Activated CD4-positive, alpha-beta T cell treated with anti-CD3 and anti-CD28 coated beads, Interleukin-2, amount 50 U/mL, for 16 hours (primary cell): ENCODE measurements at places on chromosomes 2 and 18.

DNA sequence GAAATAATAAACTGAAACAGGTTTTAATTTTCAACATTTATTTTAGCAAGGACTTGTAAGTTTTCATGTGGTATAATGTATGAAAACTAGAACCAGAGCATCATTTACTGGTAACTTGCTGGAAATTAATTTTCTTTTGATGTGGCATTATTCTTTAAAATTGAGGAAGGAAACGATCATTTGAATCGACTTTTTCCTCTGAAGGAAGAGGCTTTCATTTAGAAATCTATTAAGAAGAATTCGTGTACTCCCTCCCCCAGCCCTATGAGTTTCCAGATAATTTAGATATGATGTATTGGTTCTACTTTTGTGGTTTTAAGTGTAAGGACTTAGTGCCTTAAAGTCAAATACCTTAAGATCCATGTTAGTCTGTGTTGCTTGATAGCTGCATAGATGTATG, 2.5 kb downstream of the BABAM2 start:
- peak; percentile 34 for DNase-seq

GRCh38 chr2:205261516-205262020, 420.7 kb upstream of the NRP2 start:
- no peak for DNase-seq

GRCh38 chr2:157326698-157327097, 1.1 kb upstream of the ERMN start:
- no peak for DNase-seq

- DNase-seq, result no peak
Measured at GRCh38 chr2:12006850-12007249, 260.4 kb downstream of the LPIN1 start.

GRCh38 chr18:46156843-46157242, 52.7 kb downstream of the HAUS1 start:
- no peak for DNase-seq

DNA sequence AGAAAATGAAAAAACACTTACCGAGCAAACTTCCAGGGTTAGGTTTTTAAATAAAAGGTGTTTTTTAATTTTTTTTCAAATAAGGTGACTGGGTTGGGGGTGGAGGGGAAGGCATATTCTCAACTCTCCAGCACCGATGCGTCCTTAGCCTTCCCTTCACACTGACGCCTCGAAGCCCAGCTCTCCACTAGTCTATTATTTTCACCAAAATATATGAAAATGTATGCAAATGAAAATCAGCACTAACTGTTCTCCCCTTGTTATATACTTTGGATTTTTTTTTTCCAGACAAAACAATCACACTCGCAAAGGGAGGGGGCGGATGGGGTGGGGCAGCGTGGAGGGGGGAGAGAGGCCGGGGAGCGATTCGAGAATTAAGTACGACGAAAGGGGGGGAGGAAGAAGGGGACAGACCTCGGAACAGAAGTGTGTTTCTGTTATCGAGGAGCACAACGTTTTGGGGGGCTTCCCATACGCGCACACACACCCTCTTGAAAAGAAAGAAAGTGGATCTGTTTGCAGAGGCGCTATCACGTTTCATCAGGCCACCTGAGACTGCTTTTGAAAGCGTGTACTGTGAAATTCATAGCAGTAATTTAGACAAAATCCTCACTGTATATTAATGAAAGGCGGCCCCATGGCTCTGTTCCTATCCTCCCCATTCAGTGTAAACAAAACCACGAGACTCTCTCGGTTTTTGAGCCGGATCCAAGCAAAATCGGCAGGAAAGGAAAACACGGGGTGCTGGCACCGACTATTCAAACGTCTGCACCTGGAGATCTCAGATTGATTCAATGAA, 2.4 kb upstream of the POU3F3 start:
- no peak for DNase-seq

GRCh38 chr18:60965856-60966255, 367.4 kb upstream of the CDH20 start:
- DNase-seq, result no peak

GRCh38 chr2:215811003-215811402, 202.3 kb downstream of the MREG start:
- no peak for DNase-seq

- no peak for DNase-seq
Measured at GRCh38 chr2:19674051-19675002, 227.5 kb downstream of the TTC32 start.

DNA sequence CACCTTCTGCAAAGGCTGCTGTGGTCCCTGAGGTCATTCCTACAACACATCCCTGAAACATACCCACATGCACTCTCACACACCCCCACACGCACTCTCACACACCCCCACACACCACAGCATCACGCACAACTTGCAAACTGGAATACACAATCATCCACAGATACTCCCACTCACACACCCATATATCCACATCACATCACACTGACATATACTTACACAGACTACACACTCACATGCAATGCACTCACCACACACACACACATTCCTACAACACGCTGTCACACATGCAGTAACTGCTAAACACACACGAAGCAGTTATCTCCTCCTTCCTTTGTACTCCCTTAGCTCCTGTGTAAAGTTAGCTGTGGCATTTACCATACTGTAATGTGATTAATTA, 57.1 kb upstream of the PKDCC start:
- no peak for DNase-seq

DNA sequence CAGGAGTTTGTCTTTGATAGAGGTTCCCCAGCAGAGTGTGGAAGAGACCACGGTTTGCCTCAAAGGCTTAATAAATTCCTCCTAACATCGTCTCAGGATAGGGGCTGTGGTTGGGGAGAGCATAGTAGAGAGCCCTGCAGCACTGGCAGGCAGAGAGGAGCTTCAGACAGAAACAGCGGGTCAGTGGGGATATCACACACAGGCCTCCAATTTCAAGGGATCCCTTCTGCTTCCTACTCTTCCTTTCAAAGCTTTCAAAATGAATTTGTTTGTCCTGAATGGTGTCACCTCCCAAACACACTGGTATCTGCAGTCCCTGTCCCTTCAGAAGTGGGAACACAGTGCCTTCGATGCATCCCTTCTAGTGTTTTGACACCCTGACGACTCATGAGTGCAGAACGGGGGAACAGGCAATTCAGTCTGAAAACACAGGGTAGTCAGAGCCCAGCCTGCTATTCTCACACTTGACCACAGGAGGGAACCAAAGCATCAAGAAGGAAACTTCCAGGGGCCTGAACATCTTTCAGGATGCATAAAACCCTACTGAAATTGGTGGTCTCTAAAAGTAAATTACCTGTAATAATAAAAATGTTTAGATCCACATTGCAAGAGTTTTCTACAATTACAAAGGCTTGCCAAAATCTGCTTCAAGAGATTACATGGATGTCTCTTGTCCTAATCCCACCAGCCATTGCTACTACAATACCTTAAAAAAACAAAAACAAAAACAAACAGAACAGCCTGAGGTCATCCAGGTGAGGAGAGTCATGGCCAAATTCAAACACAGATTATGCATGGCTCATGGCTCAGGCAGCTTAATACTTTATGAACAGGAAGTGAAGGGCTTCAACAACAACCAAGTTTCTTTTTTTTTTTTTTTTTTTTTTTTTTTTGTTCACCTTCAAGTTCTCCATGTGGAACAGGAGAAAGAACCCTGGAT, 49.8 kb downstream of the SLC14A2 start:
- DNase-seq, result peak; percentile 80

GRCh38 chr2:28009732-28010131, 119.2 kb downstream of the BABAM2 start:
- no peak for DNase-seq

DNA sequence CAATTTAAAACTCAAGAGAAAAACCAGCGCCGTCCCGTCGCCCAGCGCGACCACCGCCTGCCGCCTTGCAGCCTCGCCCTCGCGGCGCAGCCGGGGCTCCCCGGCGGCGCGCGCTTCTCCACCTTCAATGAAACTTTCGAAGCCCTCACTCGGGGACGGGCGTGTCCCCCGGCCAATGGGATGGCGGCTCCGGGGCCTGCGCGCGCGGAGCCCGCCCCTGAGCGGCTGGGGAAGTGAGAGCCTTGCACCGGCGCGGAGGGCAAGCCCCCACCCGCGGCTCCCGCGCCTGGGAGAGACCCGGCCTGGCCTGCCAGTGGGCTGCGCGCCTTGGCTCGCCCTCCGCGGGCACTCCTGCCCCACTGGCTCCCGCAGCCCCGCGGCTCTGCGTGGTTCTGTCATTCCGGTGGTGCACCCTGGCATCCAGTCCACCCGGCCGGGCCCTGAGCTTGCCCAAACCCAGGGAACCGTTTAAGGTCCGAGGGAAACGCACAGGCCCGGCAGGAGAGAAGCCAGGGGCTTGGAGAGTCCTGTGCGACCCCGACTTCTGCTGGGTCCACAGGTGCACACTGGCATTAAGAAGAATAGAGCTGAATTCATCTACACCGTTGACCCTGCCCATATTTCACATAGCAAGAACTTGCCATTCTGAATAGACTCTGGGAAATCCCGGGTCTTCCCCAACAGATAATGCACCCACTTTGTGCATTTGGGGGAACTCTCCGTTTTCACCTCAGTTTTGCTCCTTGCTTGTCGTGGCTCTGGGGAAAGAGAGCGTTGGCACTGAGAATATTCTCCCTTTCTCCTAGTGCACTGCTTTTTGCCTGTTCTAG, at the start of gene PIEZO2:
Gene PIEZO2 (minus strand): TSS at position 129 of the 830 bp plus-strand sequence. CDS start 981 bp downstream, outside the sequence.
- DNase-seq, result no peak

DNA sequence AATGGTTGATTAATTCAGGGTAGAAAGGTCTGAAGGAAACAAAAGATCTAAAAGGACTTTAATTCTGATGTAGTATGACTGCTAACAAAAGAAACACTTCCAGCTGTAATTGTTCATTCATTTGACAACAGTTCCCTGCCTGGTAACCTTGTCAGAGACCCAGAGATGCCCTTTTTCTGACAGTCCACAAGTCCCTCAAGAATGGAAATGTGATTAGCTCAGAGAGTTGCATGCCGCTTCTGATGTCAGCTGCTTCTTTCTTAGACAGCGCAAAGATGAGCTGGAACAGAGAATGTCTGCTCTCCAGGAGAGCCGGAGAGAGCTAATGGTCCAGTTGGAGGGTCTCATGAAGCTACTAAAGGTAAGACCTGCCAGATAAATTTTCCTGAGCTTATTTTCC, 153.6 kb downstream of the DTNA start:
- no peak for DNase-seq

GRCh38 chr2:74045454-74045853, 60.7 kb downstream of the TET3 start:
- no peak for DNase-seq

DNA sequence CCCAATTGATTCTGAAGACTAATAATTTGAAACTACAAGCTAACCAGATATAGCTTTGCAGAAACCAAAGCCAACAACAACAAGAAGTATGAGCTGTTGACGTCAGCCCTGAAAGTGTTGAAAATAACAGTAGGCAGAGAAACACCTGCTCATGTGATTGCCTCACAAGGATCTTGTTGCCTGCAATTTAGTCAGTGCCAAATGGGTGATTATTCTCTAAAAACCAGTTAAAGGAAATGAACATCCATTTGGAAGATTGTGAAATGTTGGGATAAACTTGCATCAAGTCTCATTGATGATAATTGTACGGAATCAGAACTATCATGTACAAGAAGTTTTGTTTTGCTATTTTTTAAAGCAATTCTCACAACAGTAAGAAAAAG, 2.8 kb downstream of the CYTIP start:
- peak; percentile 62 for DNase-seq

GRCh38 chr2:113200236-113200635, 26.5 kb downstream of the PSD4 start:
- no peak for DNase-seq

GRCh38 chr2:215556979-215557378, 121.1 kb upstream of the FN1 start:
- no peak for DNase-seq

DNA sequence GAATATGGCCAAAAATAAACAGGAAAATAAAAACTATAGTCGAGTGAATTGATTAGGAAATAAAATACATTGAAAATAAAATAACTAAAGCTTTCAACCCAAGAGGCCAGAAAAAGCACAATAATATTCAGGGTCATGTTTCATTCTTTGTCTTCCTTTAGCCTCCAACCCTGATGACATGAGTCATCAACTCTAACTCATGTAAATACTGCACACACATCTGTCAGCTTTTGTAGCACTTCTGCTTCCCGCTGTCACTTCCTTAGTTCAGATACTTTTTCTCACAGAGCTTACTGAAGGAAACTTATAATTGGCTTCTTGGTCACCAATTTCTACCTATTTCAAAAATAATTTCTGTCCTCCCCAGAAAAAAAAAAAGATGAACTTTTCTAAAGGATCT, 112.8 kb downstream of the UPP2 start:
- DNase-seq, result no peak

GRCh38 chr2:233384811-233385488, 30.7 kb downstream of the DGKD start:
- DNase-seq, result no peak

DNA sequence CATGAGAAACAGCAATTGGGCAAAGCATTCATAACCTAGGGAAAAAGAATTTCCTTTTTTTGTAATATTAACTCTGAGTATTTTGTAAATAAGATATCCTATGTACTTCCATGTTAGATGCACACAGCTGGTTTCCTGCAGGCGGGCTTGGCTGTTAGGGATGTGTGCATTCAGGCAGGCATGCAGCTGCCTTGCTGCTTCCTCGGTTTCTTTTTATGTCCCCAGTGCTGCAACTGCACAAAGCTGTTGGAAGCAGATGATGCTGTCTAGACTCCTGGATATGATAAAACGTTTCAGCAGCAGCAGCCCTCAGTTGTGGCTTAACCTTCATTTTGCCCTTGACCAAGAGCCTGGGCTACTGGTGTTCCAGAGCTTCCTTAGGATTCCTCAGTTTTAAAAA, 89.4 kb upstream of the EML6 start:
- DNase-seq, result no peak

DNA sequence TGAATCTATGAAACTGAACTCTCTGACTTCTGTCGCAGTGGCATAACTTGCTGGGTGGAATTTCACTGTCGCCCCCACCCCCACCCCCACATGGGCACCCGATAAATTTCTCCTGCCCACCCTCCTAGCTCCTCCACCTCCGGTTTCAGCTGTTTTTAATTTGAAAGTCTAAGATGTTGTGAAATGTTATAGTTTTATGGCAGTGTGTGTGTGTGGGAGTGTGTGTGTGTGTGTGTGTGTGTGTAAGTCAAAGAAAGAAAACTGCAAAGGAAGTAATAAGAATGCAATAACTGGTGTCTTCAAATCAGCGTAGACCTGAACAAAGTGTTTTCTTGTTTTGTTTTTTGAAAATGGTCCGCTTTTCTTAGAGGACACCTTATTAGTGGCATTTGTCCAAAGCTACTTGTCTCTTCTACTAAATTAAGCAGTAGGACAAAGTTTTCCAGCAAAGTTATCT, 388 bp downstream of the DTNA start:
- DNase-seq, result no peak

DNA sequence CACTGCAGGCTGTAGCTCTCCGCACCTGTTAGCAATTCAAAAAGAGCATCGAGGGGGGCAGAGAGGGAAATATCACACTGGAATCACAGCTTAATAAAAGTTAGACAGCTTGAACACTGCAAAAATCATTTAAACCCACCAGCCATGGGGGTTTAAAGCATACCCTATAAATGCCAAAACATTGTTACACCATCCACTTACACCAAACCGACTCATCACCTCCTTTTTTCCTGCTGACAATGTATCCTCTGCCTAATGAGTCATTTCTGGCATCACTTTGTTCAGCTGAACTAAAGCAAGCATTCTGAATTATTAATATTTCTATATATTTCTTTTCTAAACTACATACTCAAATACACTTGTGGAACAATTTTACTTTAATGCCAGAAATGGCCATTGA, 21.6 kb downstream of the MC4R start:
- peak; percentile 1 for DNase-seq

GRCh38 chr2:11866358-11867335, 120.2 kb downstream of the LPIN1 start:
- no peak for DNase-seq
